ENCODE measurements at places on chromosomes 3 and 15.

DNA sequence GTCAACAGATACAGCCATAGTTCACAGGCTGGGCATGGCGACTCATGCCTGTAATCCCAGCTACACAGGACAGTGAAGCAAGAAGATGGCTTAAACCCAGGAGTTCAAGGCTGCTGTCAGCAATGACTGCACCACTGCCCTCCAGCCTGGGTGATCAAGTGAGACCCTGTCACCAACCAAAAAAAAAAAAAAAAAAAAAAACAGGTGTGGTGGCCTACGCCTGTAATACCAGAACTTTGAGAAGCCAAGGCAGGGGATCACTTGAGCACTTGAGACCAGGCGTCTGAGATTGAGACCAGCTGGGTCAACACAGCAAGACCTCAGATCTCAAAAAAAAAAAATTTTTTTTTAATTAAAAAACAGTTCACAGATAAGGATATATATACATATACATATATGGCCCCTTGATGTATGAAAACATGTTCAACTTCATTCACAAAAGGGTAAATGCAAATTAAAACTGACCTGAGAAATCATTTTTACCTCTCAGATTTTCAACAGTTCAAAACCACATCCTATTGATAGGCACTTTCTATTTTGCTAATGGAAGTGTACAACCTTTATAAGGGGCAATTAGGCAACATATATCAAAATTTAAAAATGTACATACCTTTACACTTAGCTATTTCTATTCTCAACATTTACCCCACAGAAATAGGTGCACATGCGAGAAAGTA lies 51.1 kb downstream of the OSBPL10 start:
- no peak for DNase-seq

DNA sequence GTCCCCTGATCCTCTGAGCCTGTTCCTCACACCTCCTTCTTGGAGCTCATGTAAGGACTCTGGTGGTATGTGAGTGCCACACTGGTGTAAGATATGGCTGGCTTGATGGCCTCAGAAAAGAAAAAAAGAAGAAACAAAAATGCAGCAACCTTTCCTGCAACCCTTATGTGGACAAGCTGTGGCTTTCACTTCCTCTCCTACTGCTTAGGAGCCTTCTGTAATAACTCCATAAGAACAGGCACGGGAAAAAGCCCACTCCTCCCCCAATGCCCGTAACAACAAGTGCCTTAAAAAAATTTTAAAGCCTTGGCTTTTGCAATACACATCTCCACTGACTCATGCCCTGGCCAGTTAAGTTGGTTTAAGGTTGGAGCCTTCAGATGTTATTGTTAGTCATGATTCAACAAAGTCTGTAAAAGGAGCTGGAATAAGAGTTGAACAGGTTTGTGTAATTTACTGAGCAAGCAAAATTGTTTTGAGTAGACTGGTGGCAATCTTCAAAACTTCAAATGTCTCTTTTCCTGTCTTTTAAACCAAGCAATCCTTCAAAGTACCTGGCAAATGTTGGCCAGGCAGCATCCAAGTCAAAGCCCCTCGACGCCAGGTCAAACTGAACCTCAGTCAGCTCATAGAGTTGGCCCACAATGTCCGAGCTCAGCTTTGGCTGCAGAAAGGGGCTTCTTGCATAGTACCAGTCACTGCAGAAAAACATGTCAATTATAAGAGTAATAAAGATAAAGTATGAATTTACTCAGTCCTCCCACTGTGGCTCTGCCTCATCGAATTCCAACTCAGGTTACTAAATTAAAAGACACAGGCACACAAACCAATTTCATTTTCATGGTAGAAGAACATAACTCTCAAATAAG lies 22.9 kb downstream of the FYCO1 start:
- no peak for DNase-seq

DNA sequence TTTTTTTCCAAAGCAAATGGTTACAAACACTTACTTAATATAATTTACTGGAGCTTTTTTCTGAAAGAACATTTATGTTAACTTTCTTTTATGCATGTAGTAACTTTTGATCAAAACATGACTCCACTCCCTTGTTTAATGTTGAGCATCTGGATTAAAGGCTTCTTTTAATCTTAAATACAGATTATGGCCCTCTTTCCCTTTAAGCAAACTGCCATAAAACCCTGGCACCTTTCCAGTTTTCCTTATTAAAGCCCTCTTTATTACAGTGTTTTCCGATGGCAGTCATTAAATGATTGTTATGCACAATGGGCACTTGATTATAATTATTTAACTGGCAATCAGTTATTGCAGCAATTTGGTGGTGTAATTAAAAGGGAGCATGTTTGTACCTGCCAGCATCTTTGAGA lies 167.0 kb downstream of the VGLL4 start:
- DNase-seq = no peak

DNA sequence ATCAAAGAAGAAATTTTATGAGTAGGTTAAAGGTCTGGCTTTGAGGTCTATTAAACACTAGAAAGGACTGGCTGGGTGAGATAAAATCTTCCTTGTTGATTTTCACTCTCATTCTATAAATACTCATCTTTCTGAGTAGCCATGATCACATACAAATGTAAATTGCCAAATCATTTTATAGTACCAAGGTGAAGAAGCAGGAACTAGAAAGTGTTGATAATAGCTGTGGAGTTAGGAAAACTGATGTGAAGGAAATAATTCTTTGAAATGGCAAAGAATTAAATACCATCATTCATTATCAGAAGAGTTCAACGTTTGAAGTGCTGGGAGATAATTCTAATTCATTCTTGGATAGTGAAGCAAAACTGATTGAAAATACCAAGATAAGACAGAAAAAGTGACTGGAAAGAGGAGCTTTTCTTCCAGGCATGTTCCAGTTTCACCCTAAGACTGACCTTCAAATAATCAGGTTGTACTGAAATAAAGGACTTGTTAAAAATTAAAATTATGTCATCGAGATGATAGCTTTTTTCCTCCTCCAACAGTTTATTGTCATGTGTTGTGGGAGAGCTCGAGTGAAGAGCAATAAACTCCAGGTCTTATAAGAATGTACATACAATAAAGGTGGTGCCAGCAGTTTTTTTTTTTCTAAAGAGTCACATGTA lies 17.4 kb downstream of the THBS1 start:
- no peak for DNase-seq

- DNase-seq = no peak
Observed at GRCh38 chr3:137687181-137687879, 76.8 kb upstream of the SOX14 start.

DNA sequence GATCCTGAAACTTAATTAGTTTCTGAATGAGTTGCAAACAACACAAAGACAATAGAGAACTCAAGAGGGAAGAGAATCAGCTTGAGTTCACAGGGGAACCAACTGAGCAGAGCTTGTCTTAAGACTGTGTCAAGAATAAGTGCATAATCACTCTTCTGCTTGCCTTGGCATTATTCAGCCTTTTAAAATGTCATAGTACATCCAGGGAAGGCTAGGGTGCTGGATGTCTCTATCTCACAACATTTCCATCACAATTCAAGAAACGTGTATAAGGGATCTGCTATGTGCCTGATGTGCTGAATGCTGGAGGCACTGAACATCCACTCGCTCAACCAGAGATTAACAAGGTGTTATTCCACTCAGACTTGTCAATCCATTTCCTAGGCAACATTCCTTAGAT lies 122.6 kb downstream of the CPNE4 start:
- DNase-seq = no peak

DNA sequence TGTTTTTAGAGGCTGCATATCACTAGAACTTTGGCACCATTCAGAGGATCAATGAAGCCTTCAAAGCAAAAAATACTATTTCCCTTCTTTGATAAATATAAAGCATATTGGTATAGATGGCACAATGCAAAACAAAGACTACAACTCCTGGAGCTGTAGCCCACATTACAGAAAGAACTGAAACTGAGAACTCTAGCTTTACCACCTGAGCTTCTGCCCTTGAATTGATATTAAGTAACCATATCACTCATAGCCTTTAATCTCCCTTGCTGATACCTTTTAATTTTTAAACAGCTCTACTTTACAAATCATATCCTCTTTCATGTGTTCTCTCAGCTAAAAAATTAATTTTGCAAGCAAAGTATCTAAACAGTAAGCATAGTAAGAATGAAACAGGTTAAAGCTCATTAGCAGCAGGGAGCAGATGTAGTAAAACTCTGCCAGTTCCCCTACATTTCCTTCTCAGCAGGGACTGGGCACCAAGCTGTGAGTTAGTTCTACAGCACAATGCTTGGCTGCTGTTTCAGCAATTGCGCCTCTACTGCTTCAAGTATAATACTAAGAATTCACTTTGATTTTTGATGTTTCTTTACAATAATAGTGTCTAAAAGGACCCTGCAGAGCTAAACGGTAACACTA lies 97.9 kb upstream of the NANOGP8 start:
- no peak for DNase-seq

DNA sequence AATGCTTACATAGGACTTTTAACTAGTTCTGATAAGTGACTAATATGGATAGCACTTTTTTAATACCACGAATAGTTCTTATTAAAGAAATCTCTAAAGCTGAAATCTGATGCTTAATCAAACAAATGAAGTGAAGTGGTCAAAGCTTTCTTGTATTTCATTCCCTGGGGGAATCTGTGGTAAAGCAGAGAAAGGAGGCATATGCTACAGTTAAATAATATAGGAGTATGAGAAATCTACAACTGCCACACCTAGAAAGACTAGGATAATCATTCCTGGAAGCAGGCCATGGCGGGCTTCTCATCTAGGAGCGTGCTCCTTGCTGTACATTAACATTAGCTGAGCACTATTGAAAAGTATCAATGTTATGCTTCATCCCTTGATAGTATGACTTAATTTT lies 835.7 kb downstream of the OTOL1 start:
- no peak for DNase-seq

DNA sequence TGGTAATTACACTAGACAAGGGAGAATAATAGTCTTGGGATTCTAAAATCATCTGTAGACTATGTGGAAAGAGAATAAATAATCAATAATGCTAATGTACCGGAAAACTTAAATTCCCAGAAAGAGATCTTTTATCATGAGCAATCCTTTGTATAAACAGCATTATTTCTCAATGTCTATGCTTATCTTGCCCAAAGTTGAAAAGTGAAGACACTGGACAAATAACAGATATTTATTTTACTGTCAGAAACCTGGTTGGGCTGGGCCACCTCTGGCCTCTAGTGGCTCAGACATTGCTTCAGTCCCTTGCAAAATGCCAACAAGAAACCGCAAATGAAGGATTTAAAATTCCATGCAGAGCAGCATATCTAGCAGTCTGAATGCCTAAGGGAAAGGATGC lies 409.9 kb downstream of the FHIT start:
- DNase-seq = no peak

- DNase-seq = no peak
Observed at GRCh38 chr15:75185271-75186029, 16.2 kb upstream of the C15orf39 start.

GRCh38 chr3:126101521-126101982 lies 17.6 kb upstream of the SLC41A3 start:
- DNase-seq = no peak

DNA sequence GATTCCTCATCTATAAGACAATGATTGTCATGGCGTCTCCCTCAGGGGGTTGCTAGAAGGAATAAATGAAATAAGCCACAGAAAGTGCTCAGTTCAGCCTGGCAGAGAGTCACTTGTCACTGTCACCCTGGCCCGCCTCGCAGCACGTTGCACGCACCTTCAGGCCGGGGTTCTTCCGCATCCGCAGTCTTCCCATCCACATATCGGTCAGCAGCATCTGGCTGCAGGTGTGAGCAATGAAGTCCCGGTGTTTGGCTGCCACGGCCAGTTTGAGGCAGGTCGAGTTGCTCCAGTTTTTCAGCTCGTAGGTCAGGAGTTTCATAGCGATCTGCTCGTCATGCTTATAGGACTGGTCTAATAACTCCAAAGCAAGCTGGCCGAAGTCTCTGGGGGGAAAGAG lies 48.5 kb upstream of the MTMR10 start:
- no peak for DNase-seq

DNA sequence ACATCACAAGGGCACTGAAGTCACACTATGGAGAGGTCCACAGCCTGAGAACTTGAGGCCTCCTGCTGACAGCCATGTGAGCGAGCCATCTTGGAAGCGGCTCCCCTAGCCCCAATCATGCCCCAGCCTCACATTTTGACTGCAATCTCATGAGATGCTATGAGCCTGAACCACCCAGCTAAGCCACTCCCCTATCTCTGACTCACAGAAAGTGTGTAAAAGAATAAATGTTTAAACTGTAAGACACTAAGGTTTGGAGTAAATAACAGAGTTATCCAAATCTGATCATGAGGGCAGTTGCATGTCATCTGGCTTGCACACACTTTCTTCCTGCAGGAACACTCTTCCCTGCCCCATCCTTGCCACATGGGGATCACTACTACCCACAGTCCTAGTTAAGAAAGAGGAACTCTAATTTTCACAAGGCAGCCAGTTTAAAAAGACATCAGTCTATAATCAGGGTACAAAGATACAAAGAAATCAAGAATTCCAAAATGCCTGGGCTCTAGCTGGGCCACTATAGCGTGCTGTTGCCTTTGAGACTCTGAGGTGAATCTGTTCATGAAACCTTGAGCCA lies 494.2 kb downstream of the FOXP1 start:
- no peak for DNase-seq

DNA sequence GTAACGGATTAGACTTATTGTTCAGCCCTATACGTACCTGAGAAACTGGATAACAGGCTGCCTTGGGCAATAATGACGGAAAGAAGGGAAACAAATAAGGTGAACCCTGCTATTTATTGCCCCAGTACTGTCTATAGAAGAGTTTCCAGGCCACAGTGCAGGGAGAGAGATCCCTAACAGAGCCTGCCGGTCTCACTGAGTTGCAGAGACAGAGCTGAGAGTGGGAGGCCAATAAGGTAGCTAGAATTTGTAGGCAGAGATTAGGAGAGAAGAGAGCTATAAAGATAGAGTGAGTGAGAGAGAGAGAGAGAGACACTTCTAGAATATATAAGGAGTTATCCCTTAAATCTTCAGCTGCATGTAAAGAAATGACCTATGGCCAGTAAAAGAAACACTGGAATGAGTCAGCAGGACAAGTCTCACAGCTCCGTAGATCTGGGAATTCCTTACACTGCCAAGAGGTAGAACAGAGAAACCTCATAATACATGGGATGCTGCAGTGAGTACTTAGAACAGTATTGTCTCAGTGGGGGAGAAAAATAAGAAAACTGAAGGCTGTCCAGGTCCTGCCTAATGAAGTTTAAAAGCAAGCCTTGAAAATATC lies 51.8 kb downstream of the ST3GAL6 start:
- no peak for DNase-seq

- DNase-seq = no peak
Observed at GRCh38 chr3:149553781-149554451, 79.4 kb downstream of the TM4SF4 start.

DNA sequence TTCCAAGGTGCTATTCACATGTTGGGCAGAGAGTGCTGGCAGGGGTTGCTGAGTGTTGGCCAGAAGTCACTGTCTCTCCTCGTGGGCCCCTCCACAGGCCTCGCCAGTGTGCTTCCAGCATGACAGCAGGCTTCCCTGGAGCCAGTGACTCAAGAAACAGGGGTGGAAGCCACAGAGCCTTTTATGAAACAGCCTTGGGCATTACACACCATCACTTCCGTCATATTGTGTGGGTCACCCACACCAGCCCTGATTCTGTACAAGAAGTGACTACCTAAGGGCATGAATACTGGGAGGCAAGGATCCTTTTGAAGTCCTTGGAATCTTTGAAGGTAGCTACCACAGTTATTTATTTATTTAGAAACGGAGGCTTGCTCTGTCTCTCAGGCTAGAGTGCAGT lies 177.6 kb upstream of the UBE3A start:
- no peak for DNase-seq

- no peak for DNase-seq
Observed at GRCh38 chr3:171778493-171778892, 31.8 kb downstream of the PLD1 start.

GRCh38 chr3:195197765-195198425 lies 73.1 kb downstream of the XXYLT1 start:
- DNase-seq = no peak
